ENCODE measurements at places on chromosomes 1 and 21.

DNA sequence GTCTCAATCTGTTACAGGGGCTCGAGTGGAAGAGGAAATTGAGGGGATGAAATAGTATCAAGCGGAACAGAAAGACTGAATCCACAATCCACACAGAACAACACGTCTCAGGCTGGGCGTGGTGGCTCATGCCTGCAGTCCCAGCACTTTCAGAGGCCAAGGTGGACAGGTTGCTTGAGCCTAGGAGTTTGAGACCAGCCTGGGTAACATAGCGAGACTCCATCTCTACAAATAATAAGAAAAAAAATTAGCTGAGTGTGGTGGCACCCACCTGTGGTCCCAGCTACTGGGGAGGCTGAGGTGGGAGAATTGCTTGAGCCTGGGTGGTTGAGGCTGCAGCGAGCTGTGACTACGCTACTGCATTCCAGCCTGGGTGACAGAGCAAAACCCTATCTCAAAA lies 25.7 kb downstream of the VPS26C start:
- DNase-seq: no peak

DNA sequence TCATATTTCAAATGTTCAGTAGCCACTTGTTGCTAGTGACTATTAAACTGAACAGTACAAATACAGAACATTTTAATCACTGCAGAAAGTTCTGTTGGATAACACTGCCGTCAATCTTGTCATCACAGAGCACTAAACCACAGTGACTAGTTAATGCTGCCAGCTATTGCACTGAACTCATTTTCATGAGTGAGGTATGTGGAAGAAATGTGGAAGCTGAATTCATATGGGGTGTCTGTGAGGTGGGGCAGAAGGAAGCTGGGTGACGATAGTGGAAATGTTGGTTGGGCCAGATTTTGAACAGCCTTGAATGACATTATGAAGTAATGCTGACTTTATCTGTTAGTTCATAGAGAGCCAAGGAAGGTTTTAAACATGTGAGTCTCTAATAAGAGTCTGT lies 49.6 kb downstream of the OSBPL9 start:
- DNase-seq: no peak

DNA sequence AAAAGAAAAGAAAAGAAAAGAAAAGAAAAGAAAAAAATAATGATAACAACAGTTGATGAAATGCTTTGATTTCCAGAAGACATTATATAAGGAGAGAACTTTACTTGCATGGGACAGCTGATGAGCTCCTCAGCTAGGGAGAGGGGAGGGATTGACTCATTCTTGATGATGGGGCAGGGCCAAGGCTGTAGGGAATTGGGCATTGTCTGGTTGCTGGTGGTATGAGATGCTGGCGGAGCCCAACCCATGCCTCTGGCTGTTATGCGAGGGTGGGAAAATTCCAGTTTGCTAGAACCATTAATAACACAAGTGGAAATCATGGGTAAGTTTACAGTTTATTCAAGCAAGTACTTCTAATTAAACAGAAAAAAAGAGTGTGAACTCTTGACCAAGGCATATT lies 36.0 kb upstream of the KIF26B start:
- DNase-seq: no peak

GRCh38 chr1:53592985-53593757 lies 134.0 kb downstream of the DMRTB1 start:
- no peak for DNase-seq

- no peak for DNase-seq
These were observed 52.2 kb downstream of the TRAF5 start for GRCh38 chr1:211378844-211379243.

DNA sequence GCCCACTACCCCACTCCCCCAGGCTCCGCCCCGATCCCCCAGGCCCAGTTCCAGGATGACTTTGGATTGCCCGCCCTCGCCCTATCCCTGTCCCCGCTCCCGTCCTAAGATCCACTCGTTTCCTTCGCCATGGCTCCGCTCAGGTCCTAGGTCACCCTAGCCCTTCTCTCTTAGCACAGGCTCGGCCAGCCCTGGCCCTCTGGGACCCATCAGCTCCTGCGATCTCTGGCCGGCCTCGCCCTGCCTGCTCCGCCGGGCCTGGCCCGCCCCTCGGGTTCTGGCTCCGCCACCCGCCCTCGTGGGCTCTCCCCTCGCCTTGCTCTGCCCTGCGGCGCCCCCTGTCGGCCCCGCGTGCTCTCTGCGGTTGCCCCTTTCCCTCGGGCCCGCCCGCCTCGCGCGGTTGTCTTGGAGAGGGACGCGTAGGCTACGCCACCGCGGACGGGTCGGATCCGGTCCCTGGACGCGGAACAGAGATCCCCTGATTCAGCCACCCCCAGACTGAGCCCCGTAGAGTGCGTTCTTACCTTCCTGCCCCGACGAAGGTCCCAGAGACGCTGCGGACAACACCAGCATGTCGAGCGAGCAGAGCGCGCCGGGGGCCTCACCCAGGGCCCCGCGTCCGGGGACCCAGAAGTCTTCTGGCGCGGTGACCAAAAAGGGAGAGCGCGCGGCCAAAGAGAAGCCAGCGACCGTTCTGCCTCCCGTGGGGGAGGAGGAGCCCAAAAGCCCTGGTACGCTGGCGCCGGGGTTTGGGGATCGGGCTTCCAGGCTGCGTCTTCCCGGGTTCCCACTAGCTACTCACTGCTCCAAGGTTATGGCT lies at the start of gene LRRC71:
Gene LRRC71 (plus strand): TSS at position 400 of the 820 bp plus-strand sequence. CDS start 172 bp downstream, at position 572.
- DNase-seq: peak; percentile 72

DNA sequence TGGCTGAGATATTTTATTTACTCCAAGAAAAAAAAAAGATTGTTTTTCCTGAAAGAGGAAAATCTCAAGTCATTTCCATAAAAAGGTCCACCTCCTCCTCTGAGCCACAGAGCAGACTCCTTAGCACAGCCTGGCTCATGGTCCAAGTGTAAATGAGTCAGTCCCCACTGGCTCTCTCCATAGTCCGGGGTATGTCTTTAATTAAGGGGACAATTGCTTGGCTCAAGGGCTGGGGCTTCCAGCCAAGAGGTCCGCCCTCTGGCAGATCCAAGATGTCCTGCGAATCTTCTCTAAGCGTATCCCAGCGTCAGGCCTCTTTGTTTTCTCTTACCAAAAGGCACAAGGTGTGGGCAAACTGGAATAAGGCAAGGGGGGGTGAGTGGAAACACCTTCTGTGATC lies 33.3 kb downstream of the FOXD2 start:
- no peak for DNase-seq

DNA sequence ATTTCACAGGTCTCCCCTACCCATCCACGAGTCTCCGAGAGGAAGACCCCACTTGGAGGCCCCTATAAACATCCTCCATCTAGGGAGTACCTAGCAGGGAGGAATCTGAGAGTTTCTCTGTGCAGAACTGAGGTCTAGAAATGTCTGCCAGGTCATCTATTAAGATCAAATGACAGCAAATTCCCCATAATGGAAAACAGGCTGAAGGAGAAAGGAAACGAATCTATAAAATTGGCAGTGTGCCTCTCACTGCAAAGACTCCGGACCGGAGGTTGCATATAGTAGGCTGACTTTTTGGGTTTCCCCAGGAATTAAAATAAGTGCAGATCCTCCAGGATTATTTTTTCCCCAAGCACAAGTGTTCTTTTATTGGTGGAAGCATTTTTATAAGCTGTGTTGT lies 57.7 kb downstream of the NMNAT2 start:
- no peak for DNase-seq

GRCh38 chr1:54367613-54368012 lies 38.6 kb downstream of the SSBP3 start:
- no peak for DNase-seq

DNA sequence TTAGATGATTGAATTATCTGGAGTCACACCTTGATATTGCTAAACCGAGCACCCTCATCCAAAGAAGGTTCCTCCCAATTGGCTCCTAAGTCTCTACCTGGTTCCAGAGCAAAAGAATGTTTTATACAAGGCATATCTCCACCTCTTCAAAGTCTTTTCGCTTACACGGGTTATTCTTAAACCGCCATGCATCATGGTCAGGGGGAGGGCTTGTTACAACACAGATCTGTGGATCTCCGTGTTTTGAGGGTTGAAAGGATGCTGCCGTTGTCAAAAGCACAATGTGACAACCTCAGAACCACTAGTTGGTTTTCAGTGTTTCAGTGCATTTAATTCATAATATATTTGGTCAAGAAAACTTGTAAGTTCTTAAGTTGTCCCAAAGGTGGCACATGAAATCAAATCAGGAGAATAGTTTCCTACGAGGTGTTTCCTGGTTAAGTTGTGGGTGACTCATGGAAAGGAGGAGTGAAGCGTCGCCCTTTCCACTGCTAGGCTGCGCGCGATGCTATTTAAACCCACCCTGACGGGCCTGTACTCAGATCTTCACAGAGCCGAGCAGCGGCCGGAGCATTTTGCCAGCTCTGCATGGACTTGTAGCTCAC lies 1531.6 kb upstream of the TPTE start:
- no peak for DNase-seq

- no peak for DNase-seq
These were observed 355.0 kb upstream of the DUSP10 start for GRCh38 chr1:222096883-222097282.

GRCh38 chr1:14113841-14114567 lies 414.0 kb downstream of the PRDM2 start:
- DNase-seq: no peak

DNA sequence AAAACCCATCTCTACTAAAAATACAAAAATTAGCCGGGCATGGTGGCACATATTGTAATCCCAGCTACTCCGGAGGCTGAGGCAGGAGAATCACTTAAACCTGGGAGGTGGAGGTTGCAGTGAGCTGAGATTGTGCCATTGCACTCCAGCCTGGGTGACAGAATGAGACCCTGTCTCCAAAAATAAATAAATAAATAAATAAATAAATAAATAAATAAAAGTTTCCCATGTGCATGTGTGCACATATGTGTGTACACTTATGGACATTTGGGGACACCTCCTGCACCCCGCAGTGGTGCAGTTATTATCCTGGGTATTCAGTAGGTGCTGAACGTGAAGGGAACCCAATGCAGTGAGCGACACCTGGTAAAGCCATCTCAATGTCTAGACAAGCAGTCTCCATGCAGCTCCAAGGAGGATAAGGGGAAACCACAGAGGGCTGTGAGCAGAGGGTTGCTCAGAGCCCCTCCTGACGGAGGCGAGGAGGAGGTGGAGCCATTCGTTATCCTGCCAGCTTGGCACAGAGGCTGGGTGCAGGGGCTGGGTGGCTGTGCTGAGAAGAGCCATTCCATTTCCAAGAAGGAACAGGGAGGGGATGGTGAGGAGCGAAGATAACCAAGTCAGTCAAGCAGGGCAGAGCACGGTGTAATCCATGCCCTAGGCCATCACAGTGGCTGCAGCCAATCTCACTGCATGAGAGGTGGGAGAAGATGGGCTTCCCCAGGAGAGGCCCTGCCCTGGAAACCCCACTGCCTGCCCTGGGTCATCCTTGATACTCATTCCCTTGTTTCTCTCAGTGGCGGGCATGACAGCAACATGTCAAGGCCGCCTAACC lies 25.6 kb downstream of the UBIAD1 start:
- no peak for DNase-seq

GRCh38 chr1:53381790-53382401 lies 54.0 kb upstream of the LRP8 start:
- DNase-seq: no peak

Measured in CD4-positive, alpha-beta T cell (primary cell).